ENCODE measurements at places on chromosomes 3 and 15. TPM values are rescaled to one million over a fixed set of nuclear protein-coding genes. Genes with fewer than 3 reads are reported as not detected.

EPHA6 gene
- not detected for total RNA-seq

GOLIM4 gene
- total RNA-seq = 10.6 TPM

DNA sequence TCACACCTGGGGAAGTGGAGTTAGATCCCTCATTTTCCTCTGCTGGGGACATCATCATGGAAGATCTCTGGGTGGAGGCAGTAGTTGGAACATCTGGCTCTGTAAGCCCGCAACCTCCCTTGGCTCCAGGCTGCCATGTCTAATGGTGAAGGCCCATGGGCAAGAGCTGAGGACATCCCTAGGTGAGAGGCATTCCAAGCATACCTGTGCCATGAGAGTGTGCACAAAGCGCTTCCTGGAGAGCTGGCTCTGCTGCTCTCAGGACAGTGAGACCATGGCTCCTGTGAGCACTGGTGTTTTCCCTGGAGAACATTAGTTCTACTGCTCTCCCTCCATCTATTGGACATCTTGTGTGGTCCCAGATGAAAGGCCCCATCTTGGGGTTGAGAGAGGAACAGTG is 7.7 kb downstream of the MAPKAPK3 start:
- DNase-seq = no peak

CCR3 gene
- total RNA-seq = not detected

- DNase-seq = no peak
Measured at GRCh38 chr3:33918126-33918756, 119.8 kb downstream of the PDCD6IP start.

Data from HCT116 (cell line).